Fibroblast of villous mesenchyme (primary cell): ENCODE measurements at places on chromosomes 3 and 15. TPM values are rescaled to one million over a fixed set of nuclear protein-coding genes. Genes with fewer than 3 reads are reported as not detected.

CNTN3 gene
- total RNA-seq = 1.6 and 6.5 TPM in 2 replicates

AP3B2 gene
- total RNA-seq = 0.43 and 0.64 TPM in 2 replicates

KCNH8 gene
- not detected in 2 replicates for total RNA-seq

CYP1A2 gene
- not detected in 2 replicates for total RNA-seq
